Sigmoid colon (tissue), 7 donors: ENCODE measurements at places on chromosomes 11 and 22. TPM values are rescaled to one million over a fixed set of nuclear protein-coding genes. Genes with fewer than 3 reads are reported as not detected.

DNA sequence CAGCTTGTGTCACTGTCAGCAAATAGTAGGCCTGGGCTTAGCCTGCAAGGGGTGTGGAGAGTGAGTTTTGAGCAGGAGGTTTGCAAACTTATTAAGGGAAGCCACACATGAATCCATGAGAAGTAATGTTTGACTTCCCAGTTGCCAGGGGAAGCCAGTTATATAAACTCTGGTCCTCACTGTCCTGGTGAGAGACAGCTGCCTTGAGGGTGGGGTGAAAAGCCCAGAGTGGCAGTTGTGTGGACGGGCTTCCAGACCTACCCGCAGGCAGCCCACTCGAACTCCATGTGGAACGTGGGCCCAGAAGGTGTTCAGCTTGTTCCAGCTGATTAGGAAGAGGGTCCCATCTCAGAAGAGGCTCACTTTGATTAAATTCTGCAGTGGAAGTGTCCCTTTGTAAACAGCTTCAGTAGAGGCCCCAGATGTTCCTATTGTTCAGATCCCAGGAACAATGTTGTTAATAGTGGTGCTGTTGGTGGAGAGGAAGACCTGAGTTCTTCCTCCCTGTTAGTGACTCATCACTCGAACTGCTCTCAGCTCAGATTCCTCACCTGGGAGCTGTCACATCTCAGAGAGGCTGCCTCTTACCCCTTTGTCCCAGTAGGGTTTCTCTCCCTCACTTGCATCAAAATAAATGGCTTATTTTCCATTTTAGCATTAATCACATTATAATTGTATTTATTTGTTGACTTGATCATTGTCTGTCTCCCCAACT is 63.4 kb downstream of the GRAMD1B start:
- no peak for DNase-seq

- no peak for DNase-seq
These were observed 3.8 kb upstream of the CSNK2A3 start for GRCh38 chr11:11356842-11357241.

Gene POU2AF1
- total RNA-seq, result not detected

DNA sequence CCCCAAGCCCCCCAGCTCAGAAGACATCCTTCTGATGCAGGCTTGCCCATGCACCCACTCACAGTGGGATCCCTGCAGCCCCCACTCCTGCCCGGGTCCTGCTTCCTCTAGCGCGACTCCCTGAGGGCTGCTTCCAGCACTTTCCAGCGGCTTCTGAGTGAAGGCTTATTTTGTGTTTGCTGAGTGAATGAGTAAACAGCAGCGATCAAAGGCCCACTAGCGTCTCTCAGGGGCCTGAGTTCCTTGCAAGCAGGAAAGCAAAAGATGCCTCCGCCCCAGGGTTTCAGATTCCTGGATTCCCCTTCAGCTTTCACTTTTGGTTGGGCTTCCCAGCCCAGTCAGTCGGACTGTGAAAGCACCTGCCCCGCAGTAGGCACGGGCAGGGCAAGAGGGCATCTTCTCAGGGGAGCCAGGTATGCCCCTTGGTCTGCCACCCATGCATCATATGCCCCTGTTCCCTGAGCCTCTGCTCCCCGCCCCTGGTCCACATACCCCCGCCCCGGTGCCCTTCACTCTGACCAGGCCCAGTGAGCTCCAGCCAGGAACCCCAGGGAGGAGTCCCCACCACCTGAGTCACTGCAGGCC is 9.2 kb downstream of the FADD start:
- no peak for DNase-seq

DNA sequence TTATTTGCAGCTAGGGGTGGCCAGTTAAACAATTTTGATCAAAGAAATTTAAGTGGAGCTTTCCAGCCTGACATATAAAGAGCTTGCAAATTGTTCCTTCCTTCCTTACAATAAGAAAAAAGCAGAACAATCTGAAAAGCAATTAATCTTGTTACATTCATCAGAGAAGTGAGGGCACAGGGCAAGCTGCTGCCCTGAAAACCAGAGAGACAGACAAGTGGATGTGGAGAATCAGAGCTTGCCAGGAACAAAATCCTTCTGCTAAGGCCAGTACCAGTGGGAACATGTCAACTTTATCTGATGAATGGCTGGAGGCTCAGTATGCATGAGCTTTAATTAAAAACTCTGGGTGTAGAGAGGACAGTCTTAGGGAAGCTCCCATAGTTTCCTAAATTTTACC is 8.8 kb downstream of the CCDC179 start:
- no peak for DNase-seq

GRCh38 chr22:22520667-22521602 is 865 bp upstream of the ZNF280A start:
- no peak for DNase-seq

DNA sequence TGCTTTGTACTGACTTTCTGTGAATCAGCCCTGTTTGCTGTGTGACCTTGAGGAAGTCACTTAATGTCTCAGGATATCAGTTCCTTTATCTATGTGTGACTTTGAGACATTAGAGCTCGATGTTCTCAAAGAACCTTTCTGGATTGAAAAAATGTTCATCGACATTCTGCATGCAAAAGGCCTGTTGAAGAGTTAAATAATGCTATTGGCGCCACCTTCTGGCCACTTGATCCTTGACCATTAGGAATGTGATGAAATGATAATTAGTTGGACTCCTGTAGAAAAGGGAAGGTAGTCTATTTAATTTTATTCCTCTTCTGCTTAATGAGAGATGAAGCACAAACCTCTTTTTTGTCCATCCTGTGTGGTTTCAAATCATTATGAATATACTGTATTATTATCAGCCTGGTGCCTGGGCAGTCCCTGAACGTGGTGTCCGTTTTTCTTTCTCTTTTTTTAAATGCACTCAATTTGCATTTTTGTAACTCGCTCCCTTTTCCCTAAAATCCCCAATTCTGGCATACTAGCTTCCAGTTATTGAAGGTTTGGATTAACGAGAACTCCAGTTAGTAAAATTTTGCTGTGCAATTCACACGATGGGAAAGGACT is 20.7 kb downstream of the ELF5 start:
- DNase-seq, result no peak

- DNase-seq, result no peak
These were observed 36.1 kb downstream of the CCDC90B start for GRCh38 chr11:83249972-83250593.

DNA sequence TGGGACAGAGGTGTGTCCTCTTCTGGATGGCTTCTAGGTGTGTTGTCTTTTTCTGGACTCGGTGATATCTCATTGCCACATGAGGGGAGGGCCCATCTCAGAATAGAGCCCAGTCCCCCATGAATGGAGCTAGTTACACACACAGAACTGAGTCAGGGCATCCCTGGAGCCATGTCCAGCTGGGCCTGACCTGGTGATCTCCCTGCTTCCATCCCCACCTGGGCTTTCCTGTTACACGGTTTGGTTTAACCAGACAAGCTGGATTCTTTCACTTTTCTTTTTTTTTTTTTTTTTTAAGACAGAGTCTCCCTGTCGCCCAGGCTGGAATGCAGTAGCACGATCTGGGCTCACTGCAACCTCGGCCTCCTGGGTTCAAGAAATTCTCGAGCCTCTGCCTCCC is 6.1 kb upstream of the A4GALT start:
- DNase-seq, result no peak

DNA sequence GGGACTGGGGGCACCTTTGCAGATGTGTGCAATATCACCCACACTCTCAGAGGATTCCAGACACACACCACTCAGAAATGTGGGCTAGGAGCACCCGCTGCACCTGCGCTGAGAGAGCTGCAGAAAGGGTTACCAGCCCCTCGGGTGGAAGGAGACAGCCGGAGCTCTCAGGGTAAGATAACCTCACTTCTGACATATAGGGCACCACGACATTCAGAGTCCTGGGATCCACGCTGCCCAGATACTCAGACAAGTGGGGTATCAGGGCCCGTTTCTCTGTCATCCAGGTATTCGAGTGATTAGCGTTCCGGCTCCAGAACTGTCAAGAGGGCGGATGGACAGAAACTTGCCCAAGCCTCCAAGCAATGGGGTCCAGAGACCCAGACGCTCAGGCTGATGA is 6.2 kb upstream of the SYT8 start:
- DNase-seq, result no peak

GRCh38 chr11:128530118-128531074 is 57.0 kb downstream of the ETS1 start:
- peak; percentile 89 for DNase-seq

GRCh38 chr11:3003396-3004231 is 11.5 kb upstream of the NAP1L4 start:
- peak; percentile 46 for DNase-seq

DNA sequence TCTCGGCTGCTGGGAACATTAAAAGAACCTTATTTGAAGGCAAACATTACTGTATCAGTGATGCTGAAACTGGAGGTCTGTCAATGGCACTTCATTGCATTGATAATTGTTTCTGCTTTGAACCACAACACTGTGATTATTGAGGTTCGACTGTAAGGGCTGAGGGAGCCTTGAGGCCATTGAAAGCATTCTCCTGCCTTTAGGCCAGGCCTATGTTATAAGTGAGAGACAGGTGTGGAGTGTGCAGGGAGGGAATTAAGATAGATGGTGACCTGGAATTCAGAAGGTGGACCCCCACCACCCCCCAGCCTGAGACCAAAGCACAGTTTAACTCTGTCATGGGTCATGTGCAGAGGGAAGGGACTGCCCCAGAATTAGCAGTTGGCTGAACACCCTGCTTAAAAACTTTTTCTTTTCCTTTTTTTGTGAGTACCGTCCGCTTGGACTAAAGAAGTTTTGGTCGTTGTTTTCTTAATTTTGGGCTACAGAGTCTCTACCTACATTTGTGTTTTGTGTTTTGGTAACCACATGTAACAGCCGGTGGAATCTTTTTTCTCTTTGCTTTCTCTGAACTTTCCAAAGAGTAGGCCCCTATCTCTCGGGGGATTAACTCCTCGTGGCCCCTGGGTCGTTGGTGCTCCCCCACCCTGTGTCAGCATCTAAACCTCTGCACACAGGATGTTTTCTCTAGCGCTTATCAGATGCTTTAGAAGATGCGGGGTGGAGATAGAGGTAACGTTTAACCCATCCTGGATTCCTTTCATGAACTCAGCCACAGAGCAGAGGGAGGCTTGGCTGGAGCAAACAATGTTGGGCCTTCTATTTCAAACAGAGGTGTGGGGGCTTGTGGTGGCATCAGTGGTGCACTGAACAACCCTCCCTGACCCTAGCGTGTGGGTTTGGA is 43.7 kb downstream of the ZBTB16 start:
- DNase-seq, result peak; percentile 41

- no peak for DNase-seq
These were observed 68.0 kb upstream of the YWHAH start for GRCh38 chr22:31876156-31876920.

DNA sequence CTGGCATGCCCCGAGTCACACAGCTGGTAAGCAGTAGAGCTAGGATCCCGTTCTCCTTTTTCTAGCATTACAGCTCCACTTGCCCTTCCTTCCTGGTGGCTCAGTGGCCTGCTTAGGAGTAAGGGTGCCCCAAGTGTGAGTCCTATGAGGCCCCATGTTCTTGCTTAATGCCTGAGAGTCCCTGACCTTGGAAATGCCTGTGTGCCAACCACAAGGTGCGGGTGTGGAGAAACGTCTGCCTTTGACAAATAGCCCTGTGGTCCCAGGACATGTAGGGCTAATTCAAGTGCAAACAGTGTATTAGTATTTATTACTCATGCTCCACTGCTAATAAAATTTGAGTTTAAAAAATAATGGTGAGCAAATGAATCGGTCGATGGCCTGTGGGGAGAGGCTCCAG is 18.4 kb downstream of the GRIK4 start:
- DNase-seq, result no peak

- DNase-seq, result no peak
These were observed 3.4 kb downstream of the LGR4 start for GRCh38 chr11:27468995-27469695.

Gene MEI1
- 0.54 TPM for total RNA-seq
